ENCODE measurements at places on chromosomes 16 and 17.
A peak's percentile ranks its signal among the peaks of the same experiment; 100 is the strongest.

DNA sequence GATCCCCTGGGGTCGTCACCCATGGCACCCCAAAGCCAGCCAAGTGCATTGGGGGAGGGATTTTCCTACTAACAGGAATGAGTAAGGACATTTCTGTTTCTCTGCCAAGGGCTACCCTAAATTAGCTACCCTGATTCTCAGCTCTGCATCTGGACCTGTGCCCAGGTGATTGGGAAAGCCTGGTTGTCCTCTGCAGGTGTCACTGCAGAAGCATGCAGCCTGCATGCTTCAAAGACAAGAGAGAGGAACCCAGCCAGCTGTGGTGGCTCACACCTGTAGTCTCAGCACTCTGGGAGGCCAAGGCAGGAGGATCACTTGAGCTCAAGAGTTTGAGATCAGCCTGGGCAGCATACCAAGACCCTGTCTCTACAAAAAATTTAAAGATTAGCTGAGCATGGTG, 19.6 kb downstream of the BEAN1 start:
- DNase-seq = no peak
- H3K4me3 ChIP-seq = no peak overlapping the region
- no peaks in the 10 kb centered on the region for H3K36me3 ChIP-seq
- no peaks in the 10 kb centered on the region for H3K4me1 ChIP-seq
- no peak overlapping the region for H3K27ac ChIP-seq

- no peak overlapping the region for H3K27ac ChIP-seq
- no peak for DNase-seq
- no peak overlapping the region for H3K4me3 ChIP-seq
- no peaks in the 10 kb centered on the region for H3K27me3 ChIP-seq
- H3K4me1 ChIP-seq = peaks cover 17% of the 10 kb centered on the region
- no peaks in the 10 kb centered on the region for H3K36me3 ChIP-seq
These were observed 29.1 kb downstream of the ARSG start for GRCh38 chr17:68320311-68320865.

GRCh38 chr17:51709694-51710633, 448.6 kb downstream of the CA10 start:
- H3K4me1 ChIP-seq = no peaks in the 10 kb centered on the region
- H3K27ac ChIP-seq = no peak overlapping the region
- no peaks in the 10 kb centered on the region for H3K36me3 ChIP-seq
- H3K4me3 ChIP-seq = no peak overlapping the region

- no peak overlapping the region for H3K27ac ChIP-seq
- DNase-seq = no peak
- H3K4me3 ChIP-seq = no peak overlapping the region
- H3K27me3 ChIP-seq = no peaks in the 10 kb centered on the region
- H3K36me3 ChIP-seq = no peaks in the 10 kb centered on the region
- no peaks in the 10 kb centered on the region for H3K4me1 ChIP-seq
These were observed 28.1 kb downstream of the HEATR3 start for GRCh38 chr16:50093607-50094539.

GRCh38 chr17:30717291-30718098, 107.0 kb downstream of the CRLF3 start:
- H3K36me3 ChIP-seq = no peaks in the 10 kb centered on the region
- no peak for DNase-seq
- H3K27me3 ChIP-seq = no peaks in the 10 kb centered on the region
- no peak overlapping the region for H3K4me3 ChIP-seq

DNA sequence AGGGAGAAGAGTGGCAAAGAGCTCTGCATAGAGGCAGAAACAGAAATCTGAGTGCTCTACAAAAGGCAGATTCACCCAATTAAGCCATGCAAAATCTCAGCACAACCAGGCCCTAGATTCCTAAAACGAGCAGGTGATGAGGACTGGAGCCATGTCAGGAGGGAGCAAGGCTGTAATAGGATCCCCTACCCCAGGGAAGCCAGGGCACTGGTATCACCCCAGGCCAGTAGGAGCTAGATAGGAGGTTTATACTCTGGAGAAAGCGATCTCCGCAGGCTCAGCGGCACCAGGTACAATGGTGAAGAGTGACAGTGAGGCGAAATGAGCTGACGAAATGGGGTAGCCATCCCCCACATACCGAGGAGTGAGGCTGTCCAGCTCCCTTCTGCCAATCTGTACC, 171.5 kb downstream of the PARN start:
- no peak overlapping the region for H3K27ac ChIP-seq
- DNase-seq = no peak
- no peak overlapping the region for H3K4me3 ChIP-seq
- no peaks in the 10 kb centered on the region for H3K27me3 ChIP-seq
- H3K36me3 ChIP-seq = no peaks in the 10 kb centered on the region
- H3K4me1 ChIP-seq = no peaks in the 10 kb centered on the region

DNA sequence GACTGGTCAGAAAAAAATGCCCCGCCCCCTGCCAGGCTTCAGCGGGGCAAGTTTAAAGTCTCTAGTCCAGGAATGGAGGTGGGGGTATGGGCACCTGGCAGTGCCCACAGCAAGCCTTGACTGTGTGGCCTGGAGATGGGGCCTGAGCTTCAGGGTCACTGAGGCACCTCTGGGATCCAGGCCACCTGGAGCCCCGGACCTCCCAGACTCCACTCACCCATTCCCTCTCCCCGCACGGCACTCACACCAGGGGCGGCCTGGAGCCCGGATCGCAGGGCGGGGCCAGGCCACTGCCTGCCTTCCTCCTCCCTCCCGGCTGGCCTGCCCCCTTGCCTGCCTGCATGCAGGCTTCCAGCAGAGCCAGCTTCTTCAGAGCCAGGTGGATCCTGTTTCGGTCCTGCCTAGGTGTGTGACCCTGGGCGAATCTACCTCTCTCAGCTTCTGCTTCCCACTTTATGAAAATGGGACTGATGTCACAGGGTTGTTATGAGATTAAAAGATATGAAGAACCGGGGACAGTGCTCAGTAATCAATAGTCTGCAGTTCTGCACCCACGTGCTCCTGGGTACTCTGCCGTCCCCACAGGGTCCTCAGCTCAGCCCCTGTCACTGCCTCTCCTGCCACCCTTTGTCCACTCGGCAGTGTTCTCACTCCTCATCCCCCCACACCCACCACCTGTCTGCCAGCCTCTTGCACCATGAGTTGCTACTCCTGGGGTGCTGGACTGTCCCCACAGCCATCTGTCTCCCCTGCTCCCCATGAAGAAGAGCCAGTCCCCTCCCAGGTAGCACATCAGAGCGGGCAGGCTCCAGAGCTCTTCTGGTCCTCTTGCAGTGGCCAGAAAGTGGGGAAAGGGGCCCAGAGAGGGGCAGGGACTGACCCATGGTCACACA, 1.2 kb upstream of the TCAP start:
- DNase-seq = no peak
- H3K27ac ChIP-seq = no peak overlapping the region
- peaks cover 4% of the 10 kb centered on the region for H3K4me1 ChIP-seq

- no peak overlapping the region for H3K4me3 ChIP-seq
- no peaks in the 10 kb centered on the region for H3K4me1 ChIP-seq
- peaks cover 3% of the 10 kb centered on the region for H3K27me3 ChIP-seq
These were observed 3.7 kb upstream of the ZDHHC1 start for GRCh38 chr16:67419931-67420330.

DNA sequence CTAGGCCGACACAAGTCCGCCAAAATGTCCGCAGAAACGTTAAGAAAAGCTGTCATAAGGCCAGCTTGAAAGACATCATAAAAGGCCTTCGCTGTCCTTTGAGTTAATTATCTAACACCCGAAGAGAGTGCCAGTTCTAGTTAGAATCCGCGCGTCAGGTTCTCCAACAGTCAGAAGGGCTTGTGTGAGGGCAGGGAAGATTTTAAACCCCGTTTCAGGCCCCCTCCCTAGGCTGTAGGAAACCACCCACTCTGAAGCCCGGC, 729 bp upstream of the CLTC start:
- H3K4me3 ChIP-seq = peak overlapping the region; percentile 80
- peak overlapping the region; percentile 94 for H3K27ac ChIP-seq
- no peaks in the 10 kb centered on the region for H3K27me3 ChIP-seq
- H3K36me3 ChIP-seq = no peaks in the 10 kb centered on the region

DNA sequence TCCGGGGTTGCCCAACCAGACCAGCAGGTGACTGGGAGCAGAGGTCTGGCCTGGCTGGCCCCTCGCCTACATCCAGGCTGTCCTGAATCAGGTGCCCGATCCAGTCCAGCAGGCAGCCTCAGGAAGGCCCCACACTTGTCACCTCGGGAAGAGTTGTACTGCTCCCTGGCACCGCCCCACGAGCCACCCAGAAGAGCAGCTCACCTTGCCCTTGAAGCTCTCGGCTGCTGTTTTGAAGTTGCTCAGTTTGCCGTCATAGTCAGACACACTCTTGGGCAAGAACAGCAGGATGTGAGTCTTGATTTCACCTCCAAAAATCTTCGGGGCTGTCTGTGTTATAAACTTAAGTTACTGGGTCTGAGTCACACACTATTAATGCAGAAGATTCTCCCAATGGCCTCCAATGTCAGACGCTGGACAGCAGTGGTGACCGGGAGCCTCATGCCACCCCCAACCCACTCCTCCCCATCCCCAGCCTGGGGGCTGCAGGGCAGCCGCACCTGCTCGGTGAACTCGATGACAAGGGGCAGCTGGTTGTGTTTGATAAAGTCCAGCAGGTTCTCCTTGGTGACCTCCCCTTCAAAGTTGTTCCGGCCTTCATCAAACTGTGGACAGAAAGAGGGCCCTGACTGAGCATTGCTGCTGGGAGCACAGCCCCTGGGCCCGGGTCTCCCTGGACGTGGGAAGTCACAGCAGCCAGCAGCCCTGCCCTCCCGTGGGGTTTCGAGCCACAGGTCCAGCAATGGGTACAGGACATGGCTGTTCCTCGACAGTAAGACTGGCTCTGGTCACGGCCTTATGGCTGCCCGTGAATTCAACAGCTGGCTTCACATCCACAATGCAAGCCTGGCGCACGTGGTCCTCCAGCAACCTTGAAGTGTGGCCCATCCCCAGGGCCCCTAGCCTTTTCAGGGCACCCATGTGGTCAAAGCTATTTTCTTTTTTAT, 12.2 kb upstream of the PPP1R27 start:
- H3K4me3 ChIP-seq = no peak overlapping the region
- no peak for DNase-seq
- H3K27ac ChIP-seq = no peak overlapping the region
- no peaks in the 10 kb centered on the region for H3K27me3 ChIP-seq
- H3K4me1 ChIP-seq = no peaks in the 10 kb centered on the region

DNA sequence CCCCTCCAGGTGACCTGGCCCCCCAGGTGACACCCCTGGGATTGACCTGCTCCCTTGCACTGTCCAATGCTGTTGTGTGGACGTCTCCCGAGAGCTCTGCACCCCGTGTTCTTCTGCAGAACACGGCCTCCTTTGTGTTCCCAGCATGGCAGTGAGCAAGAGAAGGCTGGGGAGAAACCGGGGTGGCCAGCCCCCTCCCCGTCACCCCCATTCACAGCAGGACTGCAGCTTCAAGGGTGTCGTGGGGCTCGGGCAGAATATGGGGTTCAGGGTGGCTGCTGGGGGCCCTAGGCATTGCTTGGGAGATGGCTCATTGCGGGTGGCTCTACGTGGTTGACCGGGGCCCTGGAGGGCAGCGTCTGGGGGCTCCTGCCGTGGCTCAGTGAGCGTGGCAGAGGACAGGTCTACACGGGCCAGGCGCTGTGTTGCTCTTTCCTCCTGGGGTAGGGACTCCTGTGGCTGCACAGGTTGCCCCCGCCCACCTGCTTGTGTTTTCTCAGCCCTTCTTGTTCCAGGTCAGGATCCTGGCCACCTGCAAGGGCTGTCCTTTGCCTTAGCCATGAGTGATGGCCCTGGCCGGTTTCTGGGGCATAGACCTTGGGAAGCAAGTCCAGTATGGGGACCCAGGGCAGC, 12.5 kb downstream of the GSE1 start:
- no peak overlapping the region for H3K27ac ChIP-seq
- no peaks in the 10 kb centered on the region for H3K27me3 ChIP-seq
- H3K36me3 ChIP-seq = no peaks in the 10 kb centered on the region
- no peak overlapping the region for H3K4me3 ChIP-seq
- H3K4me1 ChIP-seq = no peaks in the 10 kb centered on the region

DNA sequence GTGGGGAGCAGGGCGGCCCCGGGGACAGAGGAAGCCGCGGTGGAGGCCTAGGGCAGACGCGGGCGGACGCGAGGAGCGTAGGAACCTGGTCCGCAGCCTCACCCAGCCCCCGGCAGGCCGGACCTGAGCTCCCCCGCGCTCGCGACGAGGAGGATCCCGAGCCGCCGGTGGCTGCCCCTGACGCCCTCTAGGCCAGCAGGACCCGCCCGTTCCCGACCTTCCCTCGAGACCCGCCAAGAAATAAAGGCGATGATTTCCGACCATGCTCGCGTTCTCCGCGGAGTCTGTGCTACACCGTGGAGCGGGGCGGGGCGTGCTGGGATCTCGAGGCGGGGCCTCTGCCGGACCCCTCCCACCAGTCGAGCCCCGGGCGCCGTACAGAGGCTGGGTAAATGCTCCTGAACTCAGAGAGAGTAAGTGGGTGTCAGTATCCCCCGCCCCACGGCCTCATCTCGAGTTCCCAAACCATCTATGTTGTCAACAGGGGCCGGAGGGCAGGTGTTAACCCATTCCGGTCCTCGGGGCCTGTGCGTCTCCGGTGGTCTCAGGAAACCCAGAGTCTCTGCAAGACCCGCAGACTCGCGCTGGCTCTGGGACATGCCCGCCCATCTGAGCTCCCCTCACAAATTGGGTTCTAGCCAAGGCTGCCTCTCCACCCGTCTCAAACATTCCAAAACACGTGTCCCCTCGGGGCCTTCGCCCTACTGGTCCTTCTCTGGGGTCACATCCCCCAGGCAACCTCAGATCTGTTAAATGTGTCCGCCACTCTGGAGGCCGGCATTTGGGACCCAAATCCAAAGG, 13.7 kb downstream of the SYCE1L start:
- H3K4me3 ChIP-seq = peak overlapping the region; percentile 69
- peak overlapping the region; percentile 85 for H3K27ac ChIP-seq
- H3K36me3 ChIP-seq = no peaks in the 10 kb centered on the region
- no peaks in the 10 kb centered on the region for H3K27me3 ChIP-seq

- no peaks in the 10 kb centered on the region for H3K36me3 ChIP-seq
- H3K27ac ChIP-seq = no peak overlapping the region
- H3K4me3 ChIP-seq = no peak overlapping the region
- H3K4me1 ChIP-seq = no peaks in the 10 kb centered on the region
- H3K27me3 ChIP-seq = no peaks in the 10 kb centered on the region
These were observed 259.2 kb downstream of the SLC39A11 start for GRCh38 chr17:72833128-72833765.

DNA sequence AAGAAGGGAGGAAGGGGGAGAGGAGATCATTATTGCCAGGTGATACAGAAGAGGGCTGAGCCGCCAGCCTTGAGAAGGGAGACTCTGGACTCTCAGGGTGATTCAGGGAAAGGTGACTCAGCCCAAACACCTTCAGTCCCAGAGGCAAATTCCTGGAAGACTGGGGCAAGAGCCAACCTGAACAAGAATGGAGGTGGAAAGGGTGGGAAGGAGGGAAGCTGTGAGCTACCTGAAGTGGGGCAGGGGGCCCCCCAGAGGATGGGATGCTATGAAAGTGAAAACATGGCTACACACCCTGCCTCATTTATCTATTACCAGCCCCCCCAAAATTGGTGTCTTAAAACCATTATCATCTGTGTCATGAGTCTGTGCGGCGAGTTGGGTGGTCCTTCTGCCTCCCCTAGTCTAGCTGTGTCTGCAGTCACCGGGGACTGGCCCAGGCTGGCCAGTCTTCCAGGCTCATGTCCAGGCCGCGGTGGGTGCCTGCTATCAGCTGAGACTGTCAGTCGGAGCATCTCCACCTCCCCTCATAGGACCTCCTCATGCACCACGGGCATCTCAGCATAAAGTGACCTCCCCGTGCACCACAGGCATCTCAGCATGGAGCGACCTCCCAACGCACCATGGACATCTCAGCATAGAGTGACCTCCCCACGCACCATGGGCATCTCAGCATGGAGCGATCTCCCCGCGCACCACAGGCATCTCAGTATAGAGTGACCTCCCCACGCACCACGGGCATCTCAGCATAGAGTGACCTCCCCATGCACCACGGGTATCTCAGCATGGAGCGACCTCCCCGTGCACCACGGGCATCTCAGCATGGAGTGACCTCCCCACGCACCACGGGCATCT, 3.2 kb upstream of the SLC47A2 start:
- no peak overlapping the region for H3K27ac ChIP-seq
- peaks cover 9% of the 10 kb centered on the region for H3K4me1 ChIP-seq
- no peaks in the 10 kb centered on the region for H3K27me3 ChIP-seq
- H3K4me3 ChIP-seq = no peak overlapping the region
- DNase-seq = no peak
- H3K36me3 ChIP-seq = no peaks in the 10 kb centered on the region
